Activated T-helper 17 cell treated with anti-CD3 and anti-CD28 coated beads, Interleukin-2, amount 50 U/mL, for 72 hours (primary cell): ENCODE measurements at places on chromosomes 3 and 15.

DNA sequence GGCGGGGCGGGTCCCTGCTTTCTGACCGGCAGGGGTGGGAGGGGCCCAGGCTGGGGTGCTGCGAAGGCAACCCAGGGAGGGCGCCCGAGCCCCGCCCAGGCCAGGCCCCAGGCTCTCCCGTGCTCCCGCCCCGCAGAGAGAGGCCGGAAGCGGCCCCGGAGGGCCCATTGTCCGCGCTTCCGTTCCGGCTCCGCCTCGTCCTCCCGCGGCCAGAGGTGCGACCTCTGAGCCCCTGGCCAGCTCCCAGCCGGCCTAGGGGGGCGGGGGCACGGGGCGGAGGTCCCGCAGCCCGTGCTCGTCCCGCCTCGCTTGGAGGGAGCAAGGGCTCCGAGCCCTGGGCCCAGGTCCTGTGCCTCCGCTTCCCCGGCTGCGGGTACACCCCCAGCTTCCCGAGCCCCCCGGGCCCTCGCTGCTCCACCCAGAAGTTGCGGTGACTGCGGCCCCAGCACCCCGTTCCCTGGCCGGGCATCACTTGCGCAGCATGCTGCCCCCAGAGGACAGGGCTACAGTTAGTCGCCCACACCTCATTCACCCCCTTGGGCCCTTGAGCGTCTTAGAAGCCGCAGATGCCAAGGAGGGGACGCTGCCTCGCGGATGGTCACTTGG, 20.4 kb upstream of the PLXND1 start:
- H3K4me1 ChIP-seq: peaks cover 4% of the 10 kb centered on the region
- ATAC-seq: peak; percentile 98
- H3K27ac ChIP-seq: peak overlapping the region; percentile 91
- no peaks in the 10 kb centered on the region for H3K27me3 ChIP-seq
- H3K36me3 ChIP-seq: no peaks in the 10 kb centered on the region

DNA sequence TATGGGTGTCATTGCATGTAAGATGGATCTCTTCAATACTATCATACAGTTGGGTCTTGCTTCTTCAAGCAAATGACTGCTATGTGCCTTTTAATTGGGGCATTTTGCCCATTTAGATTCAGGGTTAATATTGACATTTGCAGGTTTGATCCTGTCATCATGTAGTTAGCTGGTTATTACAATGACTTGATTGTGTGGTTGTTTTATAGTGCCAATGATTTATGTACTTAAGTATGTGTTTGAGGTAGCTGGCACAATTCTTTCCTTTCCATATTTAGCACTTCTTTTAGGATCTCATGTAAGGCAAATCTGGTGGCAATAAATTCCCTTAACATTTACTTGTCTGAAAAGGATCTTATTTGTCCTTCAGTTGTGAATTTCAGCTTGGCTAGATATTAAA, 267.5 kb downstream of the VGLL3 start:
- no peaks in the 10 kb centered on the region for H3K4me1 ChIP-seq
- H3K36me3 ChIP-seq: no peaks in the 10 kb centered on the region
- no peaks in the 10 kb centered on the region for H3K27me3 ChIP-seq
- no peak for ATAC-seq
- no peak overlapping the region for H3K27ac ChIP-seq

- peaks cover 52% of the 10 kb centered on the region for H3K27me3 ChIP-seq
- H3K4me1 ChIP-seq: peaks cover 13% of the 10 kb centered on the region
- H3K27ac ChIP-seq: no peak overlapping the region
- ATAC-seq: no peak
Measured at GRCh38 chr3:180036092-180036670, 556 bp downstream of the PEX5L start.

- H3K4me3 ChIP-seq: no peak overlapping the region
- peaks cover 85% of the 10 kb centered on the region for H3K36me3 ChIP-seq
- ATAC-seq: no peak
- peaks cover 38% of the 10 kb centered on the region for H3K4me1 ChIP-seq
- H3K27ac ChIP-seq: no peak overlapping the region
Measured at GRCh38 chr15:67178569-67179210, 75.8 kb downstream of the AAGAB start.

DNA sequence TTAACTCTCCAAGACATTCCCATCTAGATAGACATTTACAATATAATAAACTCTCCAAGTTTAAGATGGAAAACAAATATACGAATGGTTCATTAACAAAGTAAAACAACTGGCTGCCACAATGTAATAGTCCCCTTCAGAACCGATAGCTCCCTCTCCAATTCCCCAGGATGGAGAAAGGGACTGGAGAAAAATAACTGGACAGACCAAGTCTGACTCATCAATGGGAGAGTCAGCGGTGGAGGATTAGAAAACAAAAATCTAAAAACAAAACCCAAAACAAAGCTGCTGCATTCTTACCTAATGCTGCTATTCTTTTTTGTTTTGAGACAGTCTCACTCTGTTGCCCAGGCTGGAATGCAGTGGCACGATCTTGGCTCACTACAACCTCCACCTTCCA, 468.1 kb downstream of the SHQ1 start:
- no peaks in the 10 kb centered on the region for H3K27me3 ChIP-seq
- no peak overlapping the region for H3K27ac ChIP-seq
- peaks cover 74% of the 10 kb centered on the region for H3K36me3 ChIP-seq
- H3K4me3 ChIP-seq: no peak overlapping the region
- ATAC-seq: no peak
- peaks cover 46% of the 10 kb centered on the region for H3K4me1 ChIP-seq

- no peaks in the 10 kb centered on the region for H3K4me1 ChIP-seq
- ATAC-seq: no peak
- H3K27ac ChIP-seq: no peak overlapping the region
- no peaks in the 10 kb centered on the region for H3K36me3 ChIP-seq
Measured at GRCh38 chr3:80770106-80771074, 991.1 kb downstream of the GBE1 start.

- H3K36me3 ChIP-seq: no peaks in the 10 kb centered on the region
- no peak overlapping the region for H3K4me3 ChIP-seq
- no peak for ATAC-seq
- no peaks in the 10 kb centered on the region for H3K4me1 ChIP-seq
- H3K27ac ChIP-seq: no peak overlapping the region
- H3K27me3 ChIP-seq: no peaks in the 10 kb centered on the region
Measured at GRCh38 chr3:14514323-14514720, 25.8 kb downstream of the GRIP2 start.
